ENCODE measurements at places on chromosomes 16 and 17.

GRCh38 chr16:84421081-84421937, 53.0 kb downstream of the ATP2C2 start:
- DNase-seq: no peak

GRCh38 chr16:59634004-59634579, 900.0 kb upstream of the GOT2 start:
- DNase-seq: no peak

DNA sequence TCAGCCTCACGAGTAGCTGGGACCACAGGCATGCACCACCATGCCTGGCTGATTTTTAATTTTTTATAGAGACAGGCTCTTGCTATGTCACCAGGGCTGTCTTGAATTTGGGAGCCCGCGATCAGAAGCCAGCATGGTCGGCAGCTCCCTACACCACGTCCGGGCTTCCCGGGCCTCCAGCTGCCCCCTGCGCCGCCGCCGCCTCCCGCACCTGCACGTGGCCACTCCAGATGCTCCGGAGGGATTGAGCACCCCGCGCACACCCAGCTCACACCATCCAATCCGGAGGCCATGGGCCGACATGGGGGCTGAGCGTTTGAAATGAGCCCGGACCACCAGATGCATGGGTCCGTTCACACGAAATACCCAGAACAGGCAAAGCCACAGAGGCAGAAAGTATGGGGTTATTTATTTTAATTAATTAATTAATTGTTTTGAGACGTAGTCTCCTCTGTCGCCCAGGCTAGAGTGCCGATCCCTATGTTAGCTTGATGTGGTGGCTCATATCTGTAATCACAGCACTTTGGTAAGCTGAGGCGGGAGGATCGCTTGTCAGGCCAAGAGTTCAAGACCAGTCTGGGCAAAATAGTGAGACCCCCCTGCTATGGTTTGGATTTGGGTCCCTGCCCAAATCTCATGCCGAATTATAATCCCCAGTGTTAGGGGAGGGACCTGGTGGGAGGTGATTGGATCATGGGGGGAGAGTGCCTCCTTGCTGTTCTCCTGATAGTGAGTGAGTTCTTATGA, 17.1 kb upstream of the PDXDC1 start:
- no peak for DNase-seq

DNA sequence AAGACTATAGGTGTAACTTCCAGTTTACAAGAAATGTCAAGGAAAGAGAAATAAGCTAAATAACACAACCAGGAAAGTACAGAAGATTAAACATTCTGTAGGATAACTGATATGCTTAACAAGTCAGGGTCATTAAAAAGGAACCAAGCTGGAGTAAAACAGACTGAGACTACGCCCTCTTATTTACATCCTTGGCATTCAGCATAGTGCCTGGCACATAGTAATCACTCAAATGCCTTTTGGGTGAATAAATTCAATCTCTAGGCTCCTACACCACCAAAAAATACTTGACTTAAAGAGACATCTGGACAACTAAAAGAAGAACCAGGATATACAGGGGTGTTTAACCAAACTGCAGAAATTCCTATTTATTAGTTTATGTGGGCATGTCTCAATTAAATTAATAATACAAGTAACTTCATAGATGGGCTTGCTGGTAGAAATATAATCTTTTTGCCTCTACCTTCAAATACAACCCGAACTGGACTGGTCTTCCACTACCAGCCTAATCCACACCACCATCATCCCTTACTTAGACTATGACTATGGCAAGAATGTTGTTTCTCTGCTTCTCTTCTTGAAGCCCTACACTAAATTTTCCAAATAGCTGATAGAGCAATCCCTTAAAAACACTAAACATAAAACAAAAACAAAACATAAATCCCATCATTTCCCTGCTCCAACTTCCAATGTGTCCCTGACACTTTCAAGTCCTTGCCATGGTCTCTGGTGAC, 47.7 kb upstream of the ULK2 start:
- no peak for DNase-seq

DNA sequence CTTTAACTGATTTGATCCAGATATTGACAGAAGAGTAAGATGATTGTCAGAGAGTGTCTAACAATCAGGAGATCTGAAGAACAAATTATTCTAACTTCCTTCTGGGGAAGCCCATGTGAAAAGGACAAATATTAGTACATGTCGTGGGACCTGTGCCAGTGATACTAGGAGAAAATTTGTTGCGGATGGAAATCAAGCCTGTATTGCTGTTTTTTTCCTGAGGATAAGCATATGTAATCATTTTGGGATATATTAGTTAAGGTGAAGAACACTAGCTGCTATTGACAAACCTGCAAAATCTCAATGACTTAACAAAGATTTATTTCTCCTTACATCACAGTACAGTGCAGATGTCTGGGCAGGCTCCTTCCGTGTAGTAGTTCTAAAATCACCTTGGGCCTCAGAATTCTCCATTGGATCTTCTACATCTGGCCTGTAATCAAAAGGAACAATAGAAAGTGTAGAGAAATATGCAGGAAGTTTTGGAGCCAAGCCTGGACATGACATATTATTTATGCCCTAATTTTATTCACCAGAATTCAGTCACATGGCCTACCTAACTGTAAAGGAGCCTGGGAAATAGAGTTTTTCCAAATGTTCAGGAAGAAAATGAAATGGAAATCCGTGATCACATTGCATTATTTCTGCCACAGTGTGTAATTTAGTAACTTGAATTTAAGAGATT, 58.3 kb downstream of the CYB561 start:
- no peak for DNase-seq

- DNase-seq: peak; percentile 68
Measured at GRCh38 chr17:61410141-61411010, 10.7 kb downstream of the TBX2 start.

DNA sequence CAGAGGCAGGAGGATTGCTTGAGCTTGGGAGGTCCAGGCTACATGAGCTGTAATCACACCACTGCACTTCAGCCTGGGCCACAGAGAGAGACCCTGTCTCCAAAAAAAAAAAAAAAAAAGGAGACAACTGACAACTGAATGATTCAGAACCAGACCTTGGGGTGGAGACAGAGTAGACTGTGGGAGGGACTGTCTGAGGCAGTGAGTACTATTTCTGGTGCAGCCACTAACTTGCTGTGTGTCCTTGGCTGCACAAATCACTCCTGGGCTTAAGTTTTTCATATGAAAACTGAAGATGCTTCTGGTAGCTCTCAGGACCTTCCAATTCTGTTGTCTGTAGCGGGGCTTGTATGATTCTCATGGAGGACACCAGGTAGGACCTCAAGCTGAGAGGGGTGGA, 5.8 kb downstream of the ASB16 start:
- no peak for DNase-seq

DNA sequence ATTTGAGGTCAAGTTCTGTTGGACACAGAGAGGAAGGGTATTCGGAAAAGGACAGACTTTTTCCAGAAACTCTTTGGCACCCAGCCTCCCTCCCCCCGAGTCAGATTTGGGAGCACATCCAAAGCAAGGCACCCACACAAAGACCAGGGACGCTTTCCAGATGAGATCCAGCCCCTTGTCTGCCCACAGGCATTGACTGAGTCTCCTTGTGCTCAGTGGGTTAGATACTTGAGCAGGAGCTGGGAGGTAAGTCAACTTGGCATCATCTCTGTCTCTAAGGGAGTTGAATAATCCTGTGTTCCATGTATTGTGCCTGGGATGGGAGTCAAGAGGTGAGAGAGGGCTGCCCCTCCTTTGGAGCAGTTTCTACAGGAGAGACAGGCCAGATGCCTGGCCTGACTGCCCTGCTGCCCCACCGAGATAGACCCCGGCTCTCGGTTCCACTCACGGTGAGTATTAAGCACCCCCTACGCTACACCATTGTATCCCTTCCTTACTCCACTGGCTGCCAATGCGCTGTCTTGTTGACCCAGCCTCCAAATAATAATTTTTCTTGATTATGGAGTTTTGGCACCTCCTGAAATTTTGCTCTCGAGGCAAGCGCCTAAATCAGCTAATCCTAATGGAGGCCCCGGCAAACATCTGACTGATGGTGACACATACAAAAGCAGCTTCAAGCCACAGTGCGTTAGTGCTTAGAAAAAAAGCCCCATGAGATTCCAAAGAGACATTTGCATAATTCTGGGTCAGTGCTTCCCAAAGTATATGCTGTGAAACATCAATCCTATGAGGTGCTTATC, 29.6 kb upstream of the MAP3K14 start:
- DNase-seq: no peak

GRCh38 chr16:16073891-16074881, 124.8 kb downstream of the ABCC1 start:
- no peak for DNase-seq

DNA sequence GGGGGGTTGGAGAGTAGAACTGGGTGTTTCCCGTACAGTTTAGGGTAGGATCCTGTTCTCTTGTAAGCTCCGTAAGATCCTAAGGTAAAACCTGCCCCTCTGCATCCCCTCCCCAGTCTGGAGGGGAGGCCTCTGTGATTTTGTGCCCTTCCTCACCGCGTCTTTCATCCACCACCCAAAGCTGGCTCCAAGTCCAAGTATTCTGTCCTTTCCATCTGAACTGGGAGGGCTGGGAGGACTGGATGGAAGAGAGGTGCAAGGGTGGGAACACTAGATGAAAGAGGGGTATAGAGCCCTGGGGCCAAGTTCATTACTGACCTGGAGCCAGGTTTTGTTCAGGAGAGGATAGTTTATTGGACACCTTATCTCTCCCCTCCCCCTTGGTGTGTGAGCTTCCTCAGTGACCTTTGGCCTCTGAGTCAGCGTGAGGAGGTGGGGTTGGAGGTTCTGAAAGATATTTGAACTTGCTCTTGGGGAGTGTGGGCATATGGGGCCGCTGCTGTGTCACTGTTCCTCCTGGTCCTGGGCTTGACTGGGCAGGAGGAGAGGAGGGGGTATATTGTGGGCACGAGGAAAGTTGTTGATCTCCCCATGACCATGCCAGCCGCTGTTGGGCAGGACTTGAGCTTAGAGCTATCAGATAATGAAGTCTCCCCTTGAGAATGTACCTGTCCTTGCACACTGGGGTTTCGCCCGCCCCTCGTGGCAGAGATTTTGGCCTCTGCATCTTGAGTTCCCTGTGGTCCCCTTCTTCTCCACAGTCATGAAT, 1.6 kb downstream of the LASP1 start:
- peak; percentile 86 for DNase-seq

- DNase-seq: no peak
Measured at GRCh38 chr16:12565423-12565822, 238.3 kb downstream of the CPPED1 start.

DNA sequence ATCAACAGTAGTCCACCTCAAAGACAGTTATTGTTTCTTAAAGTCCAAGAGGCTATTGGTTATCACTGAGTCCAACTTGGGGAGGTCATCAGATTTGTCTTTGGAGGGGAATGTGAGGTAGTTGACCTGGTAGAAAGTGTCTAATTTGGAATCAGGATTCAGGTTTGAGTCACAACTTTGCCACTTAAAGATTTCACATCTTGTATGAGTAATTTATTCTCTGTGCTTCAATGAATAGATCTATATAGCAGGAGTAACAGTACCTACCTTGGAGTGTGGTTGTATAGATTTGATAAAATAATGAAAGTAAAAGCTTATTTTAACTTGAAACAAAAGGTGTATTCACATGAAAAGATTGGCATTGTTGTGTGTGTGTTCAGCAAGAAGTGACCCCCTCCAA, 119.3 kb upstream of the TBX2 start:
- no peak for DNase-seq

DNA sequence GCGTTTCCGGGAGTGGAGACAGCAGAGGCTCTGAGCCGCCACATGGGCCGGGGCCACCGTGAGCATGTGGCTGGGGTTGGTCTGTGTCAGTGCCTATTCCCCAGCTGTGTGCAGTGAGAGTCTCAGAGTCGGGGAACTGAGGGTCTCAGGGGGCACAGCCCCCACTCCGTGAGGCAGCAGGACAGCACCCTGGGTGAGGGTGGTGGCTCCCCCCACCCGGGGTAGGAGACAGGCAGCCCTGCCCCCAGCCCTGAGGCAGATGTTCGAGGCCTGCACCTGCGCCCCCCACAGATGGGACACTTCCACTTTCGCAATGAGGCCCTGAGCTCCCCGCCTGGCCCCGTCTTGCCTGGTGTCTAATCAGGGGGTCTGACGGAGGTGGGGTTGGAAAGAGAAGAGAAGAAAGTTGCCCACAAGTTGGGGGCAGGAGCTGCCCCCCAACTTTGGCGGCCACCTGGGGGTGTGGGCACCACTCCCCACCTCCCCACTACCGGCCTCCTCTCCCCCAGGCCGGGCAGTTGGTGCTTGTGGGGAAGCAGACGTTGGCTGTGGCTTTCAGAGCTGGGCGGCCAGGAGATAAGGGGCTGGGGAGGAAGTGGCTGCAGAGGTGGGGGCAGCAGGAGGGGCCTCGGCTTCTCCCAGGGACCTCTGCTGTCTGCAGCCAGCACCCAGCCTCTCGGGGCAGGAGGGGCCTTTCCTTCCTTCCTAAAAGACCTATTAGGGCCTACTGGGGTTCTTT, 1.8 kb upstream of the CBFA2T3 start:
- no peak for DNase-seq
